Muscle of arm (tissue), 14 donors: ENCODE measurements at places on chromosomes 1 and 21. TPM values are rescaled to one million over a fixed set of nuclear protein-coding genes. Genes with fewer than 3 reads are reported as not detected.

The OLIG2 gene
- not detected for polyA plus RNA-seq

The PCP4 gene
- polyA plus RNA-seq: 1.6 TPM

The TGFB2 gene
- 39.4 TPM for polyA plus RNA-seq

The RYR2 gene
- polyA plus RNA-seq: 3.3 TPM

The SOX13 gene
- polyA plus RNA-seq: 25.3 TPM

The HPDL gene
- not detected for polyA plus RNA-seq

The OR10K1 gene
- not detected for polyA plus RNA-seq

The SPRR5 gene
- not detected for polyA plus RNA-seq

The RNF11 gene
- polyA plus RNA-seq: 125 TPM

The MAP1LC3C gene
- 11.3 TPM for polyA plus RNA-seq
